Left lobe of liver (tissue), 2 donors: ENCODE measurements at places on chromosomes 3 and 15.

DNA sequence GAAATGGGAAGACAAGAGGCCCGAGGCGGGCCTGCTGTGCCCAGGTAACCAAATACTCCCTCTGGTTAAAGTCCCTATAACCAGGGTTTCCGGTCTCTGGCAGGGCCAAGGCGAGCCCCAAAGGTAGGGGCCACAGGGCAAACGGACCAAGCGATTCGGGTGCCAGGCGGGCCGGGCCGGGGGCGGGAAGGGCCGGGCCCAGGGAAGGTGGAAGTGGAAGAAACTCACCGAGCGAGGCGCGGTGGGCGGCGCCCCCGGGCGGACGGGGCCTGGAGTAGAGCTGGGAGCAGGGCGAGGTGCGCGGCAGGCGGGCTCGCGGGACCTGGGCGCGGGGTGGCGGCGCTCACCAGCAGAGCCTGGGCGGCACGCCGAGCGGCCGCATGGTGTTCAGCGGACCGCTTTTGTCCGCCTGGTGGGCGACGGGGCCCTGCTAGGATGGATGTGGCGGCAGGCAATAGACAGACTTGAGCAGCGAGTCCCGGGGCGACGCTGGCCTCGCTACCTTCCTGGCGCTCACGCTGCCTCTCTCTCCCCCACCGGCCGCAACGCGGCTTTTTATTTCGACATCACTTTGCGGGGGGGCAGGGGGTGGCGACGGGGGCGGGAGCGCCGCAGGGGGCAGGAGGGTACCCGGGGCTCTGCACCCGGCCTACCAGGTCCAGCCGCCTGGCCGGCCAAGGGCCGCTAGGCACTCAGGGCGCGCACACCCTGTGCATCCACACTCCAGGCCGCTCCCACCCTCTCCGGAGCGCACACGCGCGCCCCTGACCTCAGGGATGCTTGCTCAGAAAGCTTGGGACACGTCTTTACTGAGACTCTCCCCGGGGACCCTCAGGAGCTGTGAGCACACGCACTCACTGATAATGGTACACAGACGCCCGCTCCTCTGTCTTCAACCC is at the start of gene GATA2:
GATA2 (minus strand) TSS at position 531 of the 899 bp plus-strand sequence. CDS start 6,170 bp downstream, outside the sequence.
- DNase-seq: peak; percentile 48

- no peak for DNase-seq
Measured at GRCh38 chr15:53122818-53123217, 332.7 kb upstream of the ONECUT1 start.

DNA sequence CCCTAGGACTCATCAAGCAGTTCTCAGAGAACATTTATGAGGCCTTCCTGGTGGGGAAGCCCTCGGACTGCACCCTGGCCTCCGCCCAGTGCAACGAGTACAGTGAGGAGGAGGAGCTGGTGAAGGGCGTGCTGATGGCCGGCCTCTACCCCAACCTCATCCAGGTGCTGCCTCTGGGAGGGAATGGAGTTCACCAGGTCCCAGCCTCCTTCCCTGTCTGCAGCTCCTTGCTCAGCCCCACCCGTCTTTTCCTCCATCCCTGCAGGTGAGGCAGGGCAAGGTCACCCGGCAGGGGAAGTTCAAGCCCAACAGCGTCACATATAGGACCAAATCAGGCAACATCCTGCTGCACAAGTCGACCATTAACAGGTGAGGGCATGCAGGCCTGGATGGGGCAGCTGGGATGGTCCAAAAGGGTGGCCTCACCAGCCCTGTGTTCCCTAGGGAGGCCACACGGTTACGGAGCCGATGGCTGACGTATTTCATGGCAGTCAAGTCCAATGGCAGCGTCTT is 46.3 kb downstream of the DHX30 start:
- DNase-seq: no peak

DNA sequence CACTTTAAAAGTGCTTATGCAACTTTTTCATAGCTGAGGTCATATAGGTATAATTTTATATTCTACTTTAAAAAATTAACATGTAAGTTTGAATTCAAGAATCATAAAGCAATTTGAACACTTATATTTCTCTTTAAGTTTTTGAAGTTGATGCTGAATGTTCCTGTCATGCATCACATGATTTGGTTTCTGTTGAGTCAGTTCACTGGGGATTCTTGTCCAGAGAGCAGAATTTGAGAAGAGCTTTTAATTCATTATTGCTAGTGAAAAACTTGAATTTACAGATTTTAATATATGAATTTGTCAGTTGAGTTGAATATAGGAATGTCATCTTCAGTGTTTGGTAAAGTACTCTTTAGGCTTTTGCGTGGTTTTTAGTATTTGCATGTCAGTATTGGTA is 7.9 kb downstream of the SLC25A26 start:
- DNase-seq: no peak

DNA sequence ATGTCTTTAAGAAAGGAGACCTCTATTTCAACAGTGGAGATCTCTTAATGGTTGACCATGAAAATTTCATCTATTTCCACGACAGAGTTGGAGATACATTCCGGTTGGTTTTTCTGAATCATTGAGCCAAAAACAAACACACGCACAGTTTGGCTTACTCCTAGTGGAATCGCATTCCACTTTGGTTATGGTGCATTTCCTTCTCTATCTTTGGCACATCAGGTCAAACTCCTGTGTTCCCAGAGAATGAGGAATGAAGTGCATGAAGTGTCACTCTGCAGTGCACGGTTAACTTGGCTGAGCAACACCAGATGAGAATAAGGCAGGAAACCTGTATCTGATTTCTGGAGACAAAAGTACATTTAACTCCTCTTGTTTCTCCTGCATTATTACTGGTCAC is 38.5 kb downstream of the HDC start:
- DNase-seq: no peak

- DNase-seq: no peak
Measured at GRCh38 chr3:74139648-74140047, 474.8 kb downstream of the CNTN3 start.

DNA sequence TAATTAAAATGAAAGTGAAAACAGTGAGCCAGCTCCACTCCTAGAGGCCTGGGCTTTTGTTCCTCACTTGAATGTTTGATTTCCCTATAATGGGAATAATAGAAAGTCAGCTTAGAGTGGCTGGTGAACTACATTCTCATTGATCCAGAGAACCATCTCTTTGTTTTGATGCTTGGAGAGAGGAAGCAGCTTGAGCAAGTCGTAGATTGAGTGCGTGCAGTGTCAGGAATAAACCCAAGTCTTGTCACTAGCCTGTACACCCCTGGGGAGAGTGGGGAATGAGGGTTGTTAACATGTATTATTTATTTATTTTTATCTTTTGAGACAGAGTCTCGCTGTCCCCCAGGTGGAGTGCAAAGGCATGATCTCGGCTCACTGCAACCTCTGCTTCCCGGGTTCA is 885 bp upstream of the LSG1 start:
- DNase-seq: no peak

GRCh38 chr15:40439960-40440742 is 602 bp upstream of the BAHD1 start:
- no peak for DNase-seq

DNA sequence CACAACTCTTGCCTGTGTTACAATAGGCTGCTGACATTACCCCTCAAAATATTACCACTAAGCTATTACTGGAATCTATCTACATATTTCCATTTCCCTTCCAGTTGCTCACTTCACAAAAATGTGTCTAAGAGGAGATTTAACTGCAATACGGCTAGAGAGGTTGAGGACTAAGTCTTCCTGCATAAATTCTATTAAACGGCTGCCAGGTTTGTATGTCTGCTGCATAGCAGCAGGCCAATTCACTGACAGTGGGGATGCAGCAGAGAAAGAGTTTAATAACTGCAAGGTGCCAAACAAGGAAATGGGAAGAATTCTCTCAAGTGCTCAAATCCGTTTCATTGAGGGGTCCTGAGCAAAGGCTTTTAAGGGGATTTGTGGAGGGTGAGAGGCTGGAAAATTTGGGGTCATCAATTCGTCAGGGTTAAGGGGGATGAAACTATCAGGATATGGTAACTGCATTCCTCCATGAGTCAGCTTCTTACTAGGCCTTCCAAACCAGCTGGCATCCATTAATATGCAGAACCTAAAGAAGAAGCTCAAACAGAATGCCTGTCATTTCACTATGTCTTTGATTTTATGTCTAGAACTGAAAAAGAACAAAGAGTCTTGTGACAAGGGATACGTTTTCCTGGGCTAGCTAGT is 675.6 kb downstream of the TBL1XR1 start:
- no peak for DNase-seq

GRCh38 chr3:190019844-190020243 is 100.9 kb downstream of the P3H2 start:
- no peak for DNase-seq

- DNase-seq: no peak
Measured at GRCh38 chr3:134680796-134681521, 30.1 kb upstream of the KY start.
